ENCODE measurements at places on chromosomes 4 and X. TPM values are rescaled to one million over a fixed set of nuclear protein-coding genes. Genes with fewer than 3 reads are reported as not detected.

GRCh38 chr4:151169223-151169622 lies 69.8 kb downstream of the RPS3A start:
- DNase-seq: peak; percentile 2

DNA sequence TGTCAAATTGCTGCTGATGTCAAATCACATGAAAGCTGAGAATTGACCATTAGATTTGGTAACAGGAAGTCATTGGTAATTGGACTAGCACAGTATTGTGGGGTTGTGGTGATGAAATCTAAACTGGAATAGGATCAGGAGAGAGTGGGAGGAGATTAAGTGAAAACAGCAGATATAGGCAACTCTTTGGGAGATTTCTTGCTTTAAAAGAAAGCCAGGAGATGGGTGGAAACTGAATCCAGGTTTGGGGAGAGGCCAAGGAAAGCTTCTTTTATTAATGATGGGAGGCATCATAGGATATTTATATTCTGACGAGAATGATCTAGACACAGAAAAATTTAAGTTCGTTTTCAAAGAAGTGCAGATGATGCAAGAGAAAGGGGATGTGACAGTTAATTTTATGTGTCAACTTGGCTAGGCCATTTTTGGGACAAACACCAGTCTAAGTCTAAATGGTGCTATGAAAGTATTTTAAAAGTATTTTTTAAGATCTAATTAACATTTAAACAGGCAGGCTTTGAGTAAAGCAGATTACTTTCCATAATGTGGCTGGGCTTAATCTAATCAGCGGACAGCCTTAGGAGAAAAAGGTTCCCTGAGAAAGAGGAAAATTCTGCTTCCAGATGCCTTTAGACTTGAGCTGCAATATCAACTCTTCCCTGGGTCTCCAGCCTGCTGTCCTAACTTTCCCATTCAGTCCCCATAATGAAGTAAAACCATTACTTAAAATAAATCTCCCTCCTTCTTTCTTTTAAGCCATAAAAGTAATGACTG lies 24.7 kb downstream of the SEC24D start:
- DNase-seq: no peak

GRCh38 chr4:145153904-145154298 lies 26.5 kb downstream of the OTUD4 start:
- no peak for DNase-seq

DNA sequence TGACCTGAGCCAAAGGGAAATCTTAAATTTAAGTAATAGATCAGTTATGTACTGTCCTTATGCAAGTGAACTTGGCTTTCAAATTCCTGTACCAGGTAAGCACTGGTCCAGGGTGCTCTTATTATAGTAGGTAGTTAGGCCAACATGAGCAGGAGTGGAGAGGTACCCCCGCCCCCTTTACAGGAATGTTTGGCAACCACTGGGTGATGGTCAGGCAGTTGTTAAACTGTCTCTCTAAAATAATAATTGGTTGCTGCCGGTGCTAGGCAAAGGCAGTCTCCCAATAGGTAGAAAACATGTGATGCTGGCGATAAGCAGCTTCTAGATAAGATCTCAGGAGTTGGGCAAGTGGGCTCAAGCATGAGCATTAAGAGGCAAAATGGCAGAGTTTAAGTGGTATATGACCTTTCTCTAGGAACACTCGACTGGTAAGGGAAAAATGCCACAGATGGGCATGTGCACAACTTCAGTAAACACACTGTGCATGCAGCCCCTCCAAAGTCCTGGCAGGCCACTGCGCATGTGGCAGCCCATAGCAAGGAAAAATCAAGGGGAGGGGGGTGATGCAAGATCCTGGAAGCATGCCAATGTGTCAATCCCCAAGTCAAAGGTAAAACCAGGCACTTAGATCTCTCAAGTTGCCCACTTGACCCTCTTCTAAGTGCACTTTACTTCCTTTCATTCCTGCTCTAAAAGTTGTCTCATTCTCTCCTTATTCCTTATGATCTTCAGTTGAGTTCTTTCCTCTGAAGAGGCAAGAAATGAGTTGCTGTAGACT lies 1239.7 kb downstream of the C4orf33 start:
- no peak for DNase-seq

- DNase-seq: no peak
Measured at GRCh38 chrX:73876911-73877310, 313.9 kb downstream of the CHIC1 start.

- peak; percentile 9 for DNase-seq
Measured at GRCh38 chrX:12814420-12814819, 23.2 kb downstream of the PRPS2 start.

GRCh38 chr4:176360446-176360845 lies 40.7 kb downstream of the SPCS3 start:
- DNase-seq: no peak

DNA sequence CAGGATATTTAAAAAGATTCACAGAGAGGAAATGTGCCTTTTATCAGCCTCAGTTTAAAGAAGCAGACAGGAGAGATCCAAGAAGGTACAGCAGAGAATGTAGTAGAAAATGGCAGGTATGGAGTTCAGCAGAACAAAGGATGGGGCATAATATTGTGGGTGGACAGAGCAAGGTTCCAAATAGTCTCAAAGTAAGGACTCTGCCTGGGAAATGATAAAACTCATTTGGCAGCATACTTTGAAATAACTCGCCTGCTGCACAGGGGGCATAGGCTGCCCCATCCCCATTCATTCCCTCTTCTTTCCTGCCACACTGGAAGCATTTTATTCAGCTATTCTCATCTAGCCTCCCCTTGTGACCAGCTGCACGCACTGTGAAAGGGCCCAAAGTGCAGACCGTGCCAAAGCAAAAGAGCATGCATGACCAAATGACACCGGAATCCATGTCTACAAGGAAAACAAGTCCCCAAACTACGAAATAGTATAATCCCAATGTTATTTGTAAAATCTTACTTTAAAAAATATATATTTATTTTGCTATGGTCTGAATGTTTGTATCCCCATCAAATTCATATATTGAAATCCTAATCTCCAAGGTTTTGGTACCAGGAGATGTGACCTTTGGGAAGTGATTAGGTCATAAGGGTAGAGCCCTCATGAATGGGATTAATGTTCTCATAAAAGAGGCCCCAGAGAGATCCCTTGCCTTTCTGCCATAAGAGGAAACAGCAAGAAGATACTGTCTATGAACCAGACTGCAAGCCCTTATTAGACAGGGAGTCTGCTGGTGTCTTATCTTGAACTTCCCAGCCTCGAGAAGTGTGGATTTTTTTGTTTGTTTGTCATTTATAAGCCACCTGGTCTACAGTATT lies 77.4 kb upstream of the PRSS48 start:
- DNase-seq: no peak

DNA sequence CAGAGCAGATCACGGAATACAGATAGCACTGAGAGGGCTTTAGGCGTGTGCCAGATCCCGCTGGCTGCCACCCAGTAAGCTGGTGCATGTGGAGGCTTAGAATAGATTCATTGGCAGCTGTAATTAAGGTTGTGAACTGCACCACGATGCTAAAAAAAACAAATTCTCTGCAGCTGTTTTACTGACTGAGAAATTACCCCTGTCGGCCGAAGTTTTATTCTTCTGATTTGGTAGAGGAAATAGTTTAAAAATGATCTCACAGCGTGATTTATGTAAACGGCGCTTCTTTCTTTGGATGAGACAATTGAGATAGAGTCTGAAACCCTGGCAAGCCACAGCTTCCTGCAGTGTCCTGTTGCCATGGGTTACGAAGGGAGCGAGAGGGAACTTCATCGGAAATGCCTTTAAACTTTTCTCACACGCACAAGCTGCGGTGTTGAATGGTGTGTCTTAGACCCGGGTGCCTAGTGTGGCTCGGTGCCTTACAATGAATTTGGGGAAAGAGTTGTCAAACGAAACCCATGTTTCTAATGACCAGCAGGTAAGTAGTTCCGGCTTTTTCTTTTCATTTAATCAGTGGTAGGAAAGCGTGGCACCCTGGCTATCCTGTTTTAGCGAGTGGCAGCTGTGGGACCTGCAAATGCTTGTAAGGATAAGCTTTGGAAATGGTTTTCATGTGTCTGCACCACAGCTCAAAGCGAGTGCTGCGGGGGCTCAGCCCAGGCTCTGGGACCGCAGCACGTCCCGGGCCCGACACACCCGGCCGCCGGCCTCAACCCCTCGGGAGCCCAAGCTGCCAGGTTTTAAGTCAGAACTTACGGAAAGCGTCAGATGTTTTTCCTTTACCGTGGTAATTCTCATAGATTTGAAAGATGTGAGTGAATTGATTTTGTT lies 71.7 kb upstream of the HGFAC start:
- peak; percentile 86 for DNase-seq

DNA sequence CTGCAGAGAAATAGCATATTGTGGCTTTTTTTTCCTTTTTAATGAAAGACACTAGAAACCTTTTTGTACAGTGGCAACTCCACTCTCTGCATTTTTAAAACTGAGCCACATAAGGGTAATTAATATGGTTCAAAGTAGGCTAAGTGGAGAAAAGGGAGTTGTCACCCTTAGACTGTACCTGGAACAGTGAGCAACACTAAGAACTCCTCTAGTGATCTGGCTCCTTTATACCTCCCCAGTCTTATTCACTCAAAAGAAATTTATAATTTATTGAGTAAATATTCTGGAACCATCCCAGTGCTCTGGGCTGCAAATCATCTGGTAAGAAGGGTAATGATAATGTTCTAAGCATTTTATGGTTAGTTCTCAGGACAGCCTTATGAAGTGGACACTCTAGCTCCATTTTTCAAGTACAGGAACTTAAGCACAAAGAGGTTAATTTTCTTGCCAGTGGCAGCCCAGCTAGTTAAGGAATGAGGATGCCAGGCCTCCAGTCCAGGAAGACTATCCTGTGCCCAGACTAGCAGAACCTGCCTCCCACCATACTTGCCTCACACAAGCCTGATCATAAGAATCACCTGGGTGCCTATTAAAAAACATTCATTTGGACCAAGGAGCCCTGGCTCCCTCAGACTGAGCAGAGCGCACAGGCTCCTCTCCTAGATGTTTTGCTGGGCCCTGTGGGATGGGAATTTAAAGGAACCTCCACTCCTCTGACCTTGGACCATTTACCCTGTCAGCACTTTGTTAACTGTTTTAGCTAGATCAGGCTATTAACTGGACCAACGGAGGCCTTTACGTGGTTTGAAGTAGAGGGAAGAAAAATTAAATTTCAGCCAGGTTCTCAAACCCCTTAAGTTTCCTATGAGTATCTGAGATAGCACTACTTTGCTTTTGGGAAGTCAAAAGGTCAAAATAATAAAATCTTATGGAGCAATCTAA lies 102.6 kb downstream of the PDE5A start:
- DNase-seq: no peak

DNA sequence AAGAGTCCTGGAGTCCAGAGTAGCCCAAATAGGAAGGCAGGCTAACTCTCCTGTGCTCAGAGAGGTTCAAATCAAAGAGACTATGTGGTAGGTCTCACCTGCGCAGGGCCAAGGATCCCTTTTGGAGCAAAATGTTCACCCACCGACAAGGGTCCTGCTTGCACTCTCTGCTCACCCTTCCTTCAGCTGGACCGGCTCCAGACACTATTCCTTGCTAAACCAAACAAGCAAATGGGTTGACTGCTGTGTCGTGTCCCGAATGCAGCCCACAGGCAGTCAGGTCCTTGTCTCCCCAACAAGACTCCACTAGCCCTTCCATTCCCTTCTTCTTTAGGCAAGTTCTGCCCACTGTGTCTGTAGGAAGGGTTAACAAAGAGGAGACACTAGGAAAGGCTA lies 760 bp downstream of the TRMT2B start:
- DNase-seq: no peak

- no peak for DNase-seq
Measured at GRCh38 chrX:154332561-154332960, 37.0 kb downstream of the TKTL1 start.

GRCh38 chr4:1674682-1675081 lies 9.4 kb downstream of the FAM53A start:
- no peak for DNase-seq

GRCh38 chr4:55004831-55005230 lies 120.6 kb downstream of the KDR start:
- DNase-seq: no peak

DNA sequence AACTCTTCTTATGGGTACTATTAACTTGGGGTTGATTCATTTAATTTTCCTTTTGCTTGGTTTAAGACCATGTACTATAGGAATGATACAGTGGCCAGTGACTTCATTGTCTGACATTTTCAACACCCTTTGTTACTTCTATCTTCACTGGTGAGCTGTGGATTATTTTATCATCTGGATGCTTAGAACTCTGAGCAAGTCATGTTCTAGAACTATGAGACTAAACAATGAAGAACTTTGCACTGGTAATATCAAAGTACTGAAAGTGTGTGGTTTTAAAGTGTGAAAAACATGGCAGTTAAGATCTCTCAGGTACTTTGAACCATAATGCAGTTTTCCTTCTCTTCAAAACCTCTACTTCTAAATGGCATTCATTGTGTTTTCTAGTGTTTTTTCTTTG lies 47.8 kb downstream of the MAP7D3 start:
- DNase-seq: no peak

GRCh38 chrX:41556958-41557357 lies 109.8 kb downstream of the NYX start:
- no peak for DNase-seq

DNA sequence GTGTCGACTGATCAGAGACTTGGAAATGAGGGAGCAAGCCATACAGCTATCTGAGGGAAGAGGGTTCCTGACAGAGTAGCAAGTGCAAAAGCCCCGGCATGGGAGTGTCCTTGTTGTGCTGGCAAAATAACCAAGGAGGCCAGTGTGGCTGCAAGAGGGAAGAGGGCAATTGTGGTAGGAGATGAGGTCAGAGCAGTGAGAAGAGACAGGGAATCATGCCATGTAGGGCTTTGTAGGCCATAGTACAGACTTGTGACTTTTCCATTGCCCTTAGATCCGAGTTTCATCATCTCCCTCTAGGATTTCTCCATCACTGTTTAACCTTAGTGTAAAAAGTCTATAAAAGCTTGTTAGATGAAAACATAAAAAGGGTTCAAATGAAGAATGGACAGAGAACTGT lies 76.2 kb downstream of the DOCK11 start:
- no peak for DNase-seq

DNA sequence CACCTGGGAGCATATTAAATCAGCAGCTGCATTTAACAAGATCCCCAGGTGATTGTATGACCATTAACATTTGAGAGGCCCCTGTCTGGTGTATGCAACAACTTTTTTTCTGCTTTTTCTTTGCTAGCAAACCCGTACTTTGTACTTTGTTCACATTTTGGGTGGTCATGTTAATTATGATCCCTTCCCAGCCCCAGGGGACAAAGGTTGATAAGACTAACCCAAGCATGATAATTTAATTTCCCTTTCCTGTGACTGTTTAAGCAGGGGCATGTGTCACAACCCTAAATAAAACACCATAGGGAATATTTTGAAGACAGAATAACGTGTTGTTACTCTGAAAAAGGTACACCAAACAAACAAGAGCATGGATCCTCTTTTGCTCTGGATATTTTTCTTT lies 332.0 kb downstream of the PCDH18 start:
- no peak for DNase-seq

GRCh38 chrX:70509078-70509477 lies 64.4 kb downstream of the DLG3 start:
- no peak for DNase-seq

GRCh38 chrX:105018865-105019264 lies 201.6 kb downstream of the TEX13A start:
- DNase-seq: no peak

- no peak for DNase-seq
Measured at GRCh38 chr4:182339221-182339641, 96.0 kb downstream of the TENM3 start.

GRCh38 chrX:65910899-65911298 lies 129.0 kb downstream of the VSIG4 start:
- no peak for DNase-seq

GRCh38 chr4:85370400-85371032 lies 104.4 kb upstream of the ARHGAP24 start:
- peak; percentile 6 for DNase-seq

GRCh38 chrX:46125111-46125510 lies 420.1 kb downstream of the ZNF674 start:
- DNase-seq: no peak

RLIM gene
- 41.1 TPM for total RNA-seq

CYLC1 gene
- not detected for total RNA-seq

UTP3 gene
- total RNA-seq: 15.7 TPM

ARHGAP10 gene
- total RNA-seq: 9.4 TPM
